Activated naive CD4-positive, alpha-beta T cell (primary cell): ENCODE measurements at places on chromosomes 6 and 20.

DNA sequence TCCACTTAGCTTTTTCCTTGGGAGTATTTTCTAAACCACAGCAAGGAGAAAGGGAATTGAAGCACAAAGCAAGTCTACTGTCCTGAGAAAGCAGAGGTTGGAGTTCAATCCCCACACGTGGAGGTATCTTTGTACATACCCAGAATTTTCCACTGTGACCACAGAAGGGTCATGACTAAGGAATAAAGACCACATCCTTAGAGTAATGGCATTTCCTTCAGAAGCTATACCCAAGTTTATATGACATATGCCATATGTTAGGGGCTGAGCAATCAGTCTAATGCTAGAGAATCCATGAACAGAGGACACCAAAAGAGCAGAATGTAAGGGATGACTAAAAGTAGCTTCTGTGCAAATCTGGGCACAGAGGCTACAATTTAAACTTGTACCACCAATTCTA is 46.4 kb downstream of the ATG5 start:
- no peak for DNase-seq

DNA sequence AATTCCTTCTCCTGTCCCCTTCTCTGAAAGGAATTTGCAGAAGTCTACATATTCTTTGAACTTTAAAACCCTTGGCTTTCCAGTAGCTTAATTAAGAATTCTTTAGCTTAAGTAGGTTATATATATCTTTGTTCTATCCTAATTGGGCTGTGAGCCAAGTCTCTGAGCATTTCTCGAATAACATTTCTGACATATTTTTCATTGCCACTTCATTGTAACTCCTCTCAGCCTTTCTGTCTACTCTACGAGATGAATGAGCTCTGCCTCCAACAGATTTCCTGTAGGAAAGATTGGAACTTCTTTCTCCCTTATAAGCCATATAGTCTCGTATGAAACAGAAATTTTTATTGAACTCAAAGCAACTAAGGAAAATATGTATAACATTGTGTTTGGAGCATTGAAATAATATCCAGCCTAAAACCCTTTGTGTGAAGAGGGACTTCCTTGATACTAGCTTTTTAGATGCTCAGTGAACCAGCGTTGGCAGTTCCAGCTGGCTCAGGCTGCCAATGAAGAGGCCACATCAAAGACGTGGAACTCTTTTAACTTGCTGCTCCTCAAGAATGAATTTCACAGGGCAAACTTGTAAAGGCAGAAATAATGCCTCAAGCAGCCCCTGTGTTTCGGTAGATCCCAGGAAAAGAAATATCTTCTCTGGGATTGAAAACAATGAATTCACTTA is 87.7 kb upstream of the NOX3 start:
- DNase-seq: no peak

GRCh38 chr6:151494235-151494935 is 568 bp downstream of the CCDC170 start:
- no peak for DNase-seq

GRCh38 chr6:118586746-118587485 is 38.8 kb downstream of the PLN start:
- no peak for DNase-seq

- no peak for DNase-seq
These were observed 43.7 kb downstream of the TRMT11 start for GRCh38 chr6:126030045-126030444.

GRCh38 chr20:58664883-58665282 is 13.8 kb downstream of the STX16 start:
- DNase-seq: no peak

DNA sequence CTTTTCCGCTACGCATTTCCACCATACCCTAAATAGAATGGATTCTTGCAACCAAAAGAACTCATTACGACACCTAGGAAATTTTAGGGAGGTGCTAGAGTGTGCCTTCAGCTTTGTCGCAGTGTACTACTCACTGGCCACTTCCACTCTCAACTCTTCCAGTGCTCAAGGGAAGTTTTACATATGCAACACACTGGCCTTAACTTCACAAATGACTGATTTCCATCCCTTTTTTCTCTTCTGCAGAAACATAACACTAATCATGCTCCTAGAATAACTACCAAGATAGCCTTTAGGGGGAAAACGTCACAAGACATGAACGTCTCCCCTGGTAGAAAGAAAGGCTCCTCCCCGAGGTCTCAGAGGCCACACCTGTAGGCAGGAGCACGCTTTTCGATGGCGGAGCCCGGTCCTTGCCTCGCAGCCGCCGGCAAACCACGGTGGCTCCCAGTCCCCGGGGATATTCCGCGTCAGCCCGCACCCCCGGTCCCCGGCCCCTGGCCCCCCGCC is 584 bp downstream of the LYRM4 start:
- DNase-seq: peak; percentile 64

GRCh38 chr6:127162836-127163235 is 44.4 kb downstream of the RSPO3 start:
- DNase-seq: no peak

- DNase-seq: no peak
These were observed 7.1 kb upstream of the TNFRSF6B start for GRCh38 chr20:63689046-63690002.

GRCh38 chr6:106586815-106587415 is 42.4 kb downstream of the RTN4IP1 start:
- no peak for DNase-seq

DNA sequence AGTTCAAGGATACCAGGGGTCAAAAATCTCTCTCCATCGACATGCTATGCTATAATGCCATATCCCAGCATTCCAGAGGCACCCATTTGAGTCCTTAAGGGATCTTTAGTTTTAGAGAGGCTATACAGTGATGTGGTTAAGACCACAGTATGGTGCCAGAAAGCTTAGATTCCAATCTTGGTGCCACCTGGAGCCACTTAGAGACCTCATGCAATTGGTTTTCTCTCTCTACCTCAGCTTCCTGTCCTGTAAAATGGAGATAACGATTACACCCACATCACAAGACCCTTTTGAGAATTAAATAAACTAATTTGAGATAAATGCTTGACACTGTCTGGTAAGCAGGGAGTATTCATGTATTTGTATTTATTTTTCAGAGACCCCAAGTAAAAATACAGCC is 39.0 kb downstream of the PLAGL1 start:
- no peak for DNase-seq

GRCh38 chr20:57457243-57458095 is 66.3 kb downstream of the RBM38 start:
- no peak for DNase-seq

GRCh38 chr20:21523281-21523868 is 9.5 kb upstream of the NKX2-2 start:
- no peak for DNase-seq

DNA sequence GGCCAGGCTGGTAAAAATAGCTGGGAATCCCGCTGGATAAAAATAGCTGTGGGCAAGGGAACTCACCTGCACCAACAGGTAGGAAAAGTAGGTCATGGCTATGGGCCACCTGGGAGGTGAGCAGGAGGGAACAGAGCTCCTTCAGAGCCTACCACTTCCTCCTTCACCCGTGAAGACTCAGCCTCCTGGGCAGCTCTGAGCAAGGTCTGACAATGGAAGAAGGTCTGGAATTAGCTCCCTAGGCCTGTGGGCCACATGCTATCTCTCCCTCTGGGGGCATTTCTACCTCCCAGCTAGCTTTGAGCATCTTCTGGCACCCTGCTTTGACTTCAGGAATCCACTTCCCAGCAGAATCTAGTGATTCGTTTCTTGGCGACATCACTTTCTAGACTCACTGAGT is 153.9 kb downstream of the MRPL14 start:
- DNase-seq: no peak

DNA sequence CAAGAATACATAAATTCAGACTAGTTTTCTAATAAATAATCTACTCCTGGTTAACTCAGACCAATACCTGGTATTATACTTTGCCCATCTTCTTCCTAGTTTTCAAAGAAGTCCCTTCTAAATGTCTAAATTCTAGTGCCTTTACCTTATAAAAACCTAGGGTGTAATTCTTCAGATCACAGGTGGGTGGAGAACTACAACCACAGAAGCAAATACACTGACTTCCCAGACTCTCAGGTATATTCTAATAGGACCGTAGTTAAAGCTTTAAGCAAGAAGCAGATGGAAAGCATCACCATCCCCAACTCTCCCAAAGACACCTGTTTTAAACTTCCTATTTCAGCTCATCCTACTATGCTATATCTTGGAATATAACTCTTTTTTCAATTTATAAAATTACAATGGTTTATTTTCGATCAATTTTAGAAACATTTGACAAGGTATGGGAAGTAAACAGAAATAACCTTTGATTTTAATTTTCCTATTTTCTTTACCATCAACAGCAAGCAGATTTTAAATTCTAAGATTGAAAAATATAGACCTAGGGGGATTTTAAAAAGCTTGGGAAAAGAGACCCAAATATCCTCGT is 15.8 kb downstream of the MAN1A1 start:
- DNase-seq: no peak

GRCh38 chr20:13278812-13279570 is 57.9 kb downstream of the ISM1 start:
- no peak for DNase-seq

DNA sequence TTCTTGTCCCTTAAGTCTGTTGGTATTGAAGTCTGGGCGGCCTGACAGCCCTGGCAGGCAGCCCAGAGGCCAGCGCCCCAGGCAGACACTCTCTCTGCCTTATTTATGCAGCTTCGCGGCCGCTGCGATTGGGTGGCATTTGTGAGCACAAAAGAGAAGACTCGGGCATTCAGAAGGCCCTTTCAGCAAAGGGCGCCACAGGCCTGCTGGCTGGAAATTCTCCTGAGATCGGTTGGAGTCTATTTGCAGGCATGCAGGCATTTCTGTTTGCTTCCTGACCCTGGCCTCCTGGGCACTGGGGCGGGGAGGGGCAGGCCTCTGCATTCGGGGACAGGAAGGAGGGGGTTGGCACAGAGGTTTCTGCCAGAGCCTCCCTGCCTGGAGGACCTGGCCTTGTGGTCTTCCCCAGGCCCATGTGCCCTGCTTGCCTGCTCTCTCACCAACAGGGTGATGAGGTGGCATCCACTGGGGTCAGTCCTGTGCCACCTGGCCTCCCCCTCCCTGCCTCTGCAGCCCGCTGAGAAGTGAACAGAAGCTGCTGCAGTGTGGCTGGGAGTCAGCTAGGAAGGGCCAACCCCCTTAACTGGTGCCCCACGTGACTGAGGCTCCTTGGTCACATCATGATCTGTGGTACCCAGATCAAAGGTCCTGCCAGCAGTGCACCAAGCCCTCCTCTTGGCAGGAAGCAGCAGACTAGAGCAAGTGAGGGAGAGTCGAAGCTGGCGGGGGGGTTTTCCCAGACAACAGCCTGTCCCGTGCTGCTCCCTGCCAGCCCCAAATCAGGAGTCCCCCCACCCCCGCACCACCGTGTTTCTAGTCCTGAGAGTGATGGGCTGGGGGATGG is 16.6 kb upstream of the CCDC167 start:
- peak; percentile 68 for DNase-seq

DNA sequence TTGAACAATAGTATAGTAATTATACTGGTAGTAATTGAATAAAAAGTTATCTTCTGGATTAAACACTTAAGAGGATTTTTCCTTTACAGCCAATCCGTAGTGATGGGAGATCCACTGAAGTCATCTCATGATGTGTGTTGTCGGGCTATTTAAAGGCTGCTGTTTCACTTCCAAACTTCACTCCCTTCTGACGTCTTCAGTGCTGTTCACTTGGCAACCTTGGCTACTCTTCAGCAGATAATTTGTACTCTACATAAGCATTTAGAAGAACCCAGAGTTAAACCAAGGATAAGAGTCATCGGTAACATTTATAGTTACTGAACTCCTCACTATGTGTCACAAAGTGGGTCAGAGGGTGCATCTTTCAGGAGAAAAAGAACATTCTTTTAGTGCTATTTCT is 179.1 kb upstream of the EYA4 start:
- no peak for DNase-seq

DNA sequence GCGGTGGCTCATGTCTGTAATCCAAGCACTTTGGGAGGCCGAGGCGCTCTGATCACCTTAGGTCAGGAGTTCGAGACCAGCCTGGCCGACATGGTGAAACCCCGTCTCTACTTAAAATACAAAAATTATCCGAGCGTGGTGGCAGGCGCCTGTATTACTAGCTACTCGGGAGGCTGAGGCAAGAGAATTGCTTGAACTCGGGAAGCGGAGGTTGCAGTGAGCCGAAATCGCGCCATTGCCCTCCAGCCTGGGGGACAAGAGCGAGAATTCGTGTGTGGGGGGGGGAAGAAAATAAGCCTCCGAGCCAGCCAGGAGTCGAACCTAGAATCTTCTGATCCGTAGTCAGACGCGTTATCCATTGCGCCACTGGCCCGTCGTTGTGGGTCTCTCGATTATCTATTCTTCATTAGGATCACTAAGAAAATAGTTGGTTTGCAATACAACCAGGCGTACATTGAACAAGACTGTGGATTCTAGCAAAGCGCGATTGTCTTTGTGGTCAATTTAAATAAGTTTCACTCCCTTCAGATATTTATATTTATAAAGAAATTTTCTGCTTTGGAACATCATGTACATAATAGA is 33.9 kb upstream of the PRSS16 start:
- no peak for DNase-seq

- DNase-seq: no peak
These were observed 101.8 kb upstream of the COL21A1 start for GRCh38 chr6:56349194-56349593.

- no peak for DNase-seq
These were observed 35.6 kb upstream of the TRAM2 start for GRCh38 chr6:52612336-52613054.

DNA sequence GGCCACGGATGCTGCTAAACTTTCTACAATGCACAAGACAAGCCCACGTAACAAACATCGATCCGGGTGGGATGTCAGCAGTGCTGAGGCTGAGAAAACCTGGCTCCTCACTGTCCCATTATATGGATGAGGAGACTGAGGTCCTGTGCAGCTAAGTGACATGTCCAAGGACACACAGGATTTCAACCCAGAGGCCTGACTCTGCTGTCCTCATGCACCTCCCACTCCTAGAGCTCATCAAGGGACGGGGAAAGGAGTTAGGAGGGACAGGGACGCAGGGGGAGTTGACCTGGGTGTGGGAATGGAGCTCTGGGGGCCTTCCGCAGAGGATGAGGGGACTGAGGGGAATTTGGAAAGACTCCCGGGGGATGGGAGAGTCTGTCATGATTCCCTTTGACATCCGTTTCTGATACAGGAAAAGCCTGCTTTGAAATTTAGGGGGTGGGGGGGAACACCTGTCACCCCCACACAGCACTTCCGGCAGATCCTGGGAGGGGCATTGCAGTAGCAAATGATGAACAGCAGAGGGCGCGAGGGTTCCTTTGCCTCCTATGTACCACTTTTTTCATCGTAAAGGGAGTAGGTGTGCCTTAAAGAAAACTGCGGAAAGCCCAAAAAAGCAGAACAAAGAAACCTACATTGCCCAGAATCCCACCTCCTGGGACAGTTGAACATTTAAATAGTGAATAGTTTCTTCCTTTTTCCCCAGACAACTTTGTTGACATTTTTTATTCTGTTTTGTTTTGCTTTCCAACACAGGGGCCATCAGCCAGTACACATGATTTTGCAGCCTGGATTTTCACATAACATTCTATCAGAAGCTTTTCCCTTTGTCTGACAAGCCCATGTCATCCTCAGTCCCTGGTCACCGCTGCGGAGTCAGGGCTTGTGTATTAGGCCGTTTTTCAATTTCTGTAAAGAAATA is 48.6 kb downstream of the SLC2A10 start:
- peak; percentile 27 for DNase-seq
